ENCODE measurements at places on chromosomes 4 and X. TPM values are rescaled to one million over a fixed set of nuclear protein-coding genes. Genes with fewer than 3 reads are reported as not detected.

PCDH19 gene
- total RNA-seq = not detected

TXK gene
- total RNA-seq = 65.8 TPM

GAGE12J gene
- total RNA-seq = not detected

DKK2 gene
- not detected for total RNA-seq

PJA1 gene
- total RNA-seq = 22.4 TPM

CENPVL1 gene
- total RNA-seq = not detected

HSD17B11 gene
- 48.0 TPM for total RNA-seq

GASK1B gene
- total RNA-seq = 0.83 TPM

TSPAN5 gene
- 21.4 TPM for total RNA-seq

GPC3 gene
- total RNA-seq = 0.40 TPM

CLNK gene
- not detected for total RNA-seq

SCML2 gene
- total RNA-seq = 2.0 TPM

RASGEF1B gene
- total RNA-seq = 8.0 TPM

ENPEP gene
- 0.68 TPM for total RNA-seq

USP17L19 gene
- total RNA-seq = not detected

PLP1 gene
- not detected for total RNA-seq

NSG1 gene
- 39.7 TPM for total RNA-seq

RTL9 gene
- total RNA-seq = not detected

SLC10A6 gene
- not detected for total RNA-seq

SPARCL1 gene
- total RNA-seq = not detected

TREX2 gene
- 2.2 TPM for total RNA-seq

FAM156B gene
- 16.6 TPM for total RNA-seq

TRIML1 gene
- total RNA-seq = not detected

ABLIM2 gene
- total RNA-seq = 1.7 TPM

ATP1B4 gene
- total RNA-seq = not detected

FGD1 gene
- total RNA-seq = 0.06 TPM

HMX1 gene
- total RNA-seq = not detected

NPY2R gene
- not detected for total RNA-seq

IL13RA2 gene
- total RNA-seq = not detected

ADAM29 gene
- not detected for total RNA-seq

NAT8L gene
- total RNA-seq = not detected

TLR2 gene
- 0.89 TPM for total RNA-seq

EFHC2 gene
- 0.77 TPM for total RNA-seq

ZC4H2 gene
- 17.3 TPM for total RNA-seq

SMIM14 gene
- 7.0 TPM for total RNA-seq

PCYT1B gene
- total RNA-seq = 0.23 TPM

TBX22 gene
- not detected for total RNA-seq

GLRA3 gene
- total RNA-seq = not detected

RBMXL3 gene
- total RNA-seq = not detected

LPAR4 gene
- total RNA-seq = not detected

FDCSP gene
- total RNA-seq = not detected

F9 gene
- total RNA-seq = not detected

F8A2 gene
- total RNA-seq = not detected

HERC5 gene
- total RNA-seq = 44.8 TPM

ADGRA3 gene
- total RNA-seq = 0.99 TPM

ERAS gene
- not detected for total RNA-seq

RHOH gene
- total RNA-seq = 190 TPM

HSFX1 gene
- total RNA-seq = 1.4 TPM

PPBP gene
- not detected for total RNA-seq

OPRPN gene
- total RNA-seq = not detected
